ENCODE measurements at places on chromosomes 12 and 14. TPM values are rescaled to one million over a fixed set of nuclear protein-coding genes. Genes with fewer than 3 reads are reported as not detected.

Gene TPPP2
- total RNA-seq = not detected

GRCh38 chr12:50733706-50734105, 30.2 kb upstream of the ATF1 start:
- no peak for DNase-seq

Gene NEUROD4
- total RNA-seq = not detected

DNA sequence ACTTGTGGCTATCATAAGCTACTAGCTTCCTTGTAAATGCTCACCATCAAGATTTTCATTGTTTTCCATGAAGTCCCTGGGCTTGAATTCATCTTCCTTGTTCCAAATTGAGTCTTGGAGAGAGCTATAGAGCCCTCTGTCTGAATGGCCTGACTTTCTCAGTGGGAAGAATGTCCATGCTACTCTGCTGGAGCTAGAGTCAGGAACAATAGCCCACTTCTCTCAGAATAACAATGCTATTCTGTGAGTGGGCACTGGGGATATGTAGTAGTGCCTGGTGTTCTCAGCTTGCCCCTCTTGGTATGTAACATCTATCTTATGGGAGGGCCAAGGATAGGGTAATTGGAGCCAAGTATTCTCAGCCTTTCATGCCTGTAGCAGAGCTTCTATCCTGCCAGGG, 127.6 kb upstream of the TRHDE start:
- DNase-seq = no peak

DNA sequence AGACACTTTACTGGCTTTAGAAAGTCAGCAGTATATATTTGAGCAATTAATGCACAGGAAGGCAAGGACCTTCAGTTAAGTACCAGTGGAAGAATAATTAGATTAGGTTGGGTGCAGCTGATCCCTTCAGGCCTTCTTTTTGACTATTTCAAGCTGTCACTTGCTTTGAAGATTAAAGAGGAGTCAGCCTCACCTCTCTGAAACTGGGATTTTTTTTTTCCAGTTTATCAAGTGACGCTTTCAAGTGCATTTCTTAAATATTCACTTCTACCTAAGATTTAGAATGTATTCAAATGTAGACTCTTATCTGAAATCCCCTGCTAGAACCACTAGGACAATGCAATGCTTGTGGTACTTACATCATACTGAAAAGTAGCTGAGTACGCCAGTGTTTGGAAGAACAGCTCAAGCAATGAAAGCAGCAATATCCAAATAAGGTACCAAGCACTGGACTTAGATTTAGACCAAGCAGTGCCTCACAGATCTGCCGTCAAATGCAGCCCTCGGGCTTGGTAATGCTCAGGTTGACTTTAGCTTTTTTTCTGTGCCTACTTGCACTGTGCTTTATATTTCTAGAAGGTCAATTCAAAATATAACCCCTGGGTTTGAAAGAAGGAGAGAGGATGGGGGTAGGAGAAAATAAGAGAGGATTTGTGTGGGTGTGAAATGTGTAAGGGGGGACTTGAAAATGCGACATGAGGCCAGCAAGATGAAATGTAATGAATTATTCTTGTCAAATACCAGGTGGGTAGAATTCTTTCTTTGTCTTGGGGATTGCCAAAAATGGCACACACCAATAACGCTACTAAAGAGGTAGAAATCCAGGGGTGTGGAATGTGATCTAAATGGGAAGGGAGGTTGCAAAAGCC, 3.7 kb upstream of the FERMT2 start:
- no peak for DNase-seq
